ENCODE measurements at places on chromosomes 2 and 18.

- no peak for DNase-seq
Observed at GRCh38 chr18:27135504-27136207, 49.5 kb downstream of the CHST9 start.

- DNase-seq, result no peak
Observed at GRCh38 chr2:13018490-13018889, 301.8 kb downstream of the TRIB2 start.

DNA sequence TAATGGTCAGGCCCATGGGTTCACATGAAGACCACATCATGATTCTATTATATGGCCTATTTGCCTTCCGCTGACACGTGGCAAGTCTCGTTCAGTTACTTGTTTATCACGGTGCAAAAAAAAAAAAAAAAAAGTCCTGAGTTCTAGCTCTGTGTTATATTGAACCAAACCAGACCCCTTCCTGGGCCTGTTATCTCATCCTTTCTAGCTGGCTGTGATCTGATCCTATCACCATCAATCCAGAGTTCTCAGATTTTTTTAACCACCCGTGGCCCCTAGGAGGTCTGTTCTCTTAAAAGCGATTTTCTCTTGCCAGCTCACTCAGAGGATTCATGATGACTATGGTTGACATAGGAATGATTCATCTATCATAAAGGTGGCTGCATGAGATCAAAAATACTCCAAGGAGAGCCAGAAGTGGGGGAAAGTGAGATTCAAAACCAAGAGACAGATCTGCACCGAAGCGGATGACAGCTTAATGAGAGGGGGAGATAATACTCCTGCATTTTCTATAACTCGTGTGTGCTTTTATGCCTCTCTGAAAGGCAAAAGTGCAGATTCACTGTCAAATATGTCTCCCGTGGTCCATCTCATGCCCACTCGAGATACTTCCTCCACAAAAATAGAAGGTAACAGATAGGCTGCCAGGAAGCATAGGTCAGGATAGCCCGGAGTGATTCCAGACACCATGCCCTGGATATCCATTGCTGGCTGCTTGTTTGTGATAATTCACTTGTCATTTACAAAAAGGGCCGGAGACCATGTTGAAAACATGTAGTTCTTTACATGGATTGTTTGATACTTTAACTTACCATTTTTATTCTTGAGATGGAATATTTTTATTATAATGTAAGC, 505.7 kb upstream of the KLHL29 start:
- DNase-seq, result no peak

DNA sequence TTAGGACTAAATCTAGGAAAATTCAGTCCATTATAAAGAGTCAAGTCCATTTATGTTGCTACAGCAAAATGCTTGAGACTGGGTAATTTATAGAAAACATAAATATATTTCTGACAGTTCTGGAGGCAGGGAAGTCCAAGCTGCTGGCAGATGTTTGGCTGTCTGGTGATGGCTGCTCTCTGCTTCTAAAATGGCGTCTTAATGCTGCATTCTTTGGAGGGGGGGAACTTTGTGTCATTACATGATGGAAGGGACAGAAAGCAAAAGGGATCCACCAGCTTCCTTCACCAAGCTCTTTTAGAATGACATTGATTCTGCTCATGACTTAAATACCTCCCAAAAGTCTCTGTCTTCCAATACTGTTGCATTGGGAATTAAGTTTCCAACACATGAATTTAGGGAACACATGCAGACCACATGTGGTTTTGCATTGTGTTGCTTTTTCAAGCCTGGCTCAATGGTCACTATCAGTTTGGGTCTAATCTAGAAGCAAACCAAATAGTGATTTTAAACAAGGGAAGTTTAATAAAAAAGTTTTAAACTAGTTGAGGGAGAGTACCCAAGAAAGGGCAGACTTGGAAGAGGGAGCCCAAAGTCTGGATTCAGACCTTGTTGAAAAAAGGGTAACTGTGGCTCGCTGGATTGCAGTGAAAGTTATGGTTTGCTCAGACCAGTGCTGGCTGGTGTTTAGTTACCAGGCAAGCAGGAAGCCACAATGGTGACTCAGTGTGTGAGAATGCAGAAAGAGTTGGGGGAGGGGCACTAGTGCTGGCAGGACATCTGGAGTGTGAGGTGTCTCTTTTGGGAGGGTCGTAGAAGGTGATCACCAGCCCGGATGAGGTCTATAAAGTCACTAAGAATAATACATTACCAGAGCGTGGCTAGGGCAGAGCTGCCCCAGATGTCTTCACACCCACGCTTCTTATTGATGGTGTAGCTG, 30.8 kb downstream of the C18orf54 start:
- no peak for DNase-seq

GRCh38 chr2:32008805-32009515, 1.8 kb downstream of the MEMO1 start:
- no peak for DNase-seq

DNA sequence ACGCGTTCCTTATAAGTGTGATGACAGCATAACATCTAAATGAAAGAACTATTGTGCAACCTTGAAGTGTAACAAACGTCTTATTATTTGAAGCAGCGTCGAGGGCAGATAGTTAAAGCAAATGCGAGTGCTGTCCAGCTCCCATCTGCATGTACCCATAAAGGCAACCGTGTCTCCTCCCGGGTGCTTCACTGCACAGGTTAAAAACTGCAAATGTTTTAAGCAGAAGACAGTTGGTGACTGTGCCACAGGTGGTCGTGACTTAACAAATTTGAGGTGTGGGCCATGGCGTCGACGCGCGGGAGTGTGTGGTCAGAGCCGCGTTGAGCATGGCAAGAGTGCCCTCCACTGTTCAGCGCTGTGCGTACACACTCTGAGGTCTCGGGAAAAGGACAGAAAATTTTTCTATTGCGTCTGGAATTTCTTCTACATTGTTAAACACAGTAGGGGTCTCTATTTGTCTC, 6.4 kb downstream of the SALL3 start:
- DNase-seq, result no peak

GRCh38 chr18:45938488-45938935, 28.6 kb downstream of the EPG5 start:
- no peak for DNase-seq

- DNase-seq, result no peak
Observed at GRCh38 chr2:58502931-58503330, 261.8 kb upstream of the FANCL start.

- DNase-seq, result no peak
Observed at GRCh38 chr18:57759650-57760049, 43.5 kb downstream of the ATP8B1 start.

- no peak for DNase-seq
Observed at GRCh38 chr2:160494201-160494644, 616 bp upstream of the RBMS1 start.

DNA sequence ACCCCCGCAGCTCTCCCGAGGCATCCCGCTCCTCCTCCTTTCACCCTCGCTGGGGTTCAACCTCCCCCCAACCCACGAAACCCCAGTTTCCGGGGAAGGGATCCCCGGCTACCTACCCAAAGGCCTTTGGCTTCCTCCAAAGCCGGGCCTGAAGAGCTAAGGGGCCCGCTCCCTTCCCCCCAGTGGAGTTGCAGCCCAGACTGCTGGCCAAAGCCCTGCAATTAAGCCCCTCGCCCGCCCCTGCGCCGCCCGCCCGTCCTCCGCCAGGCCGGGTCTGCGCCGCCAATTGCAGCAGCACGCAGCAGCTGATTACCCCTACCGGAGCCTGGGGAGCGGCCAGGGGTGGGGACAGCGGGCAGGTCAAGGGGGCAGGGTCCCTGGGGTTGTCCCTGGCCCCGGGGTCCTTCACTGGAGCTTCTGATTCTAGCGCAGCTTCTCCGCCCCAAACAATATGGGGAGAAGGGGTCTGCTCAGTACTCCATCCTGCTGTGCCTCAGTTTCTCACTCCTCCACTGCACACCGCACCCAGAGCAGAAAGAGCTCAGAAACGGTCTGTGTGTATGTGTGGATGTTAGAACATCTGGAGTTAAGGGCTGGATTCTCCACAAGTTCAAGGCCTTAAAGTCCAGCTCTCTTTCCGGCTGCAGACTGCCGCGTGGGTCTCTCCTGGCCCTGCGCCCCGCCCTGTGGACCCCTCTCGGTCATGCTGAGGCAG, 16.9 kb downstream of the WNT10A start:
- DNase-seq, result no peak

DNA sequence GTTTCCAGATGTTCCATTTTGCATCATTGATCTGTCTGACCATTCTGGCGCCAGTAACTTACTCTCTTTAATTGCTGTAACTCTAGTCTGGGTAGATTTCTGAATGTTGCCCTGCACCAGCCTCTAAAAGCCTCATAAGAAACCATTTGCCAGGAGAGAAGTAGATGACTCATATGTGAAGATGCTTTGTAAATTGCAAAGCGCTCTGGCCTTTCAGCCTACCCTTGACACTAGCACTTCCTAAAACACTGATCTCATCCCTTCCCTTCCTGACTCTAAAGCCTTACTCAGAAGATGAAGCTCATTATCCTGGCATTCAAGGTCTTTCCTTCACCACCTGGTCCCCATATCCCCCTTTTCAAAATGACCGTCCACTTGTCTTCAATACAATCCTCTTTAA, 193.2 kb upstream of the MEX3C start:
- no peak for DNase-seq

- no peak for DNase-seq
Observed at GRCh38 chr2:117835990-117836760, 21.7 kb downstream of the DDX18 start.

GRCh38 chr2:46388881-46389280, 90.5 kb upstream of the TMEM247 start:
- DNase-seq, result no peak

- DNase-seq, result no peak
Observed at GRCh38 chr2:503288-503999, 173.8 kb downstream of the TMEM18 start.

GRCh38 chr2:112626604-112627059, 19.1 kb upstream of the SLC20A1 start:
- no peak for DNase-seq

Data from NCI-H1436 treated with DMSO at 0.1 percent for 48 hours (cell line).